AML-193 (cell line): ENCODE measurements at places on chromosomes 12 and 14.

- DNase-seq: no peak
Measured at GRCh38 chr12:100703868-100704267, 90.7 kb upstream of the ANO4 start.

DNA sequence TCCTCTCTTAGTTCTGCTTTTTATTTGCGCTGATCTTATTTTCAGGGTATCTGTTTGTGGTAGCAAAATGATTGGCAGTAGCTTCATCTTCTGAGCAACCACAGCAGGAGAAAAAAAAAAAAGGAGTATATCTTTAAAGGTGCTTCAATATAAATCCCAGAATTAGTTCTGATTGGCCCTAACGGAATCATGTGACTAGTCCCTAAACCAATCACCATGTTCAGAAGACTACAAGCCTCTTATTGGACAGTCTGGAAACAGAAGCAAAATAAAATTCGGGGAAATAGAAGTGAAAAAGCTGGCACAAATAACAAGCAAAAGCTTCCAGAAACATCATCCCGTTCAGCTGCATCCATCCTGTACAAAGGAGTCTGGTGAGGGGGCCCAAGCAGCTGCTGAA is 49.9 kb upstream of the PTPRO start:
- no peak for DNase-seq

GRCh38 chr14:59678352-59678751 is 101.7 kb upstream of the CCDC175 start:
- no peak for DNase-seq

DNA sequence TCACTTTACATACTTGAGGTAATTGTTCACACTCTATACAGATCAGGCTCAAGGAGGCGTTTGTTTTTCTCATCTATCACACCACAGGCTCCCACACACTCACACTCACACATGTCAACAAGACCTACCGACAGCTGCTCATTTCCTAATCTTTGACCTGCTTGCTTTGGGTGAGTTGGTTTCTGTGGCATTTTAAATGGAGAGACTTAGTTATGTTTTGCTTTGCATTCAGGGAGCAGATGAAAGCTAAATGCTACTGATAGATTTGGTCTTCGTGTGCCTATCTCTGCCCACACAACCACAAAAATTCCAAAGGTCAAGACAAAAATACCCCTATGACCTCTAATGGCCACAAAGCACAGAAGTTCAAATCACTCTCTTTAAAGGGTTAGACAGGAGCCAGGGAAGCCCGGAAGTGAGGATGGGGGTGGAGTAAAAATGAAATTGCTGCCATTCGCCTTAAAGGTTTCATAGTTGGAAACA is 203.5 kb upstream of the G2E3 start:
- no peak for DNase-seq

DNA sequence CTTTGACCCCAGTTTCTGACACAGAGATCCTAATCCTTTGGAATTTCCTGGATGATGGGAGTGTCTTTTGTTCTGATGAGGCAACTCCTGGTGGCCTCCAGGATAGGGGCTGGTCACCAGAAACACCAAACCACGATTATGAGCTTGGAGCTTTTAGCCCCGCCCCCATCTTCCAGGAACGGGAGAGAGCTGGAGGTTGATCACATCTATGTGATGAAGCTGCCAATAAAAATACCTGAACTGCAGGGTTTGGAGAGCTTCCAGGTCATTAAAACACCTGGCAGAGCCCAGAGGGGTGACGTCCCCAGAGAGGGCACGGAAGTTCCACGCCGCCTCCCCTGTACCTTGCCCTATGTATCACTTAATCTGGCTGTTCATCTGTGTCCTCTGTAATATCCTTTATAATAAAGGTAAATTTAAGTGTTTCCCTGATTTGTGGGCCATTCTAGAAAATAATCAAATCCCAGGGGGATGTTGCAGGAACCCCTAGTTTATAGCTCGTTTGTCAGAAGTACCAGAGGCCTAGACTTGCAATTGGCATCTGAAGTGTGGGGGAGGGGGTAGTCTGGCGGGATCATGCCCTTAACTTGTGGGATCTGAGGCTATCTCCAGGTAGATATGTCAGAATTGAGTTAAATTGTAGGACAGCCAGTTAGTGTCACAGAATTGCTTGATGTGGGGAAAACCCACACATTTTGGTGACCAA is 21.2 kb downstream of the APPL2 start:
- no peak for DNase-seq

DNA sequence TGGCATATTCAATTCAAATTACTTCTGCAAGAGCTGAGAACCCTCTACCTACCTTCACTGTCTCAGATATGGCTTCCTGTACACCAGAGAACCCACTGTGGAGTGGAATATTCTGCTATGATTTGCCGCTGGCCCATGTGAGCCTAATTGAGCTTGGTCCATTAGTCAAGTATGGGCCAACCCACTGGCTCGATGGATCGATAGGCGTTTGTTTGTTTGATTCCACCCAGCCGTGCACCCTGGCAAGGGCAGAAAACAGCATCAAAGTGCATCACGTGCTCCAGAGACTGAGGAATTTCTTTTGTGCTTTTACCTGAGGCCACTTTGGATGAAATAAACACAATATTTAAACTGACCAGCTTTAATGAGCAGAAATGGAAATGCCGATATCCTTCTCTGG is 426.3 kb downstream of the AACS start:
- no peak for DNase-seq

GRCh38 chr14:29799464-29800095 is 128.1 kb downstream of the PRKD1 start:
- no peak for DNase-seq

- no peak for DNase-seq
Measured at GRCh38 chr12:108955225-108955835, 65.5 kb downstream of the SVOP start.

DNA sequence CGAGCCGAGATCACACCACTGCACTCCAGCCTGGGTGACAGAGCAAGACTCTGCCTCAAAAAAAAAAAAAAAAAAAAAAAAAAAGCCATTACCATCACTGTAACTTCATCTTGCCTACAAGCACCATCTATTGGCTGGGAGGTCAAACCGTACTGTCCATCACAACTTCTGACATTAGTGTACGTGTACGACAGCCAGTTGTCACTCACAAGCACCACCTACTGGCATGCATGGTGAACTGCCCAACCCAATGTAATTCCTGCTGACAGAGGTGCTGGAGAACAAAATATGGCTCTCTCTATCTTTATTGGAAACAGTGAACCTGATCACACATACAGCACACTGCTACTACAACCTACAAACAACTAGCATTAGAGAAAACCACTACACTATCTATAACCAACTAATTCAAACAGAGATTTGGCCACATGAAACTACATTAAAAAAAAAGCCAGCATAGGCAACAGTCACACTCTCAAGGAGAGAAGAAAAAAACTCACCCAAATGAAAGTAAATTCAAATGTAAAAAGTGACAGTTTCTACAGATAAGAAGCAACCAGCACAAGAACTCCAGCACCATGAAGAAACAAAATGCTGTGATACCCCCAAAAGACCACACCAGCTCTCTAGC is 82.3 kb downstream of the PUS7L start:
- DNase-seq: peak; percentile 51

DNA sequence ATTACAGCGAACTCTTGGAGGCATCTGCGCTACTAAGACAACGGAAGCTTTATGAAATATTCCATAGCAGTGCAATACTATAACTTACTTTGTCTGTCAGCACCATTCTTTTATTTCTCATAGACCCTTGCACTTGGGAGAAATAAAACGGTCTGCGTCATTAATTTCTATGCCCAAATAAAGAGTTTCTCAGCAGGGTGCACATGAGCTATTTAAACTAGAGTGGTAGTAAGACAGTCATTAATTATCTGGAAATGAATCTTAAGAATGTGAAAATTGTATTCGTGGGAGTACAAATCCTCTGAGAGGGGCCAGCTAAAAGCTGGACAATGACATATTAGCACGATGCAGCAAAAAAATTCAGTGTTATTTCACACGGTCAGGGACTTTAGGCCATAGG is 903.4 kb upstream of the FOXG1 start:
- no peak for DNase-seq

DNA sequence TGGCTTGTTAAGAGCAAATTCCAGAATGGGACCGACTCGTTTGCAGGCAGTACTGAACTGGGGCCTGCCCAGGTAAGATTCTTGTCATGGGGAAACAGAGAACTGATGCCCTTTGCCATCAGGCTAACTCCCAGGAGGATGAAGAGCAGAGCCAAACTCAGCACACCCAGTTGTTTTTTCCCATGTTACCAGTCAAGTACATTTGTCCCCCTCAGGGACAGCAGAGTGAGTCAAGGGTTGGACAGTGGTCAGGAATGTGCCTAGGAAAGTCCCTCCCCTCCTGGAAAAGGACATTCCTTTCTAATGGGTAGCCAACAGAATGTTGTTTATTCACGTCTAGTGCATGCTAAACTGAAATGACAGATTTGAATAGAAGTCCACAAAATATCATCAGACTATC is 1.6 kb downstream of the ART4 start:
- no peak for DNase-seq

DNA sequence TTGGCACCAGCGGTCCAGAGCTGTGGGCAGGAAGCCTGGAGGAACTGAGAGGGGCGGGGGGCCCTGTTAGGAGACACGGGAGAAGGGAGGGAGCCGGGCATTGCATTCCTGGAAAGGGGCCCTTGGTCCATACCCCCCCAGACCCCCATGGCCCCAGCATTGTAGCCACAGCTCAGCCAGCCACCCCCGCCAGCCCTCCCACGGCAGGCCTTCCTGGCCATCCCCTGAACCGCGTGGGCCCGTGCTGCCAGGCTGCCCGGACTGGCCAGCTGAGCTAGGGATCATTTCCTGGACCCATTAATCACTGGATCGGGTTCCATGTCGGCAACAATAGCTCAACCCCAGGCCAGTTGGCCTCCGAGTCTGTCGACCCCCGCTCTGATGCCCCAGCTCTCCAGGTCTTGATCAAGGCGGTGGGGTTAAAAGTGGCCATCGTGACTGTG is 39.8 kb upstream of the DIO3 start:
- DNase-seq: no peak

DNA sequence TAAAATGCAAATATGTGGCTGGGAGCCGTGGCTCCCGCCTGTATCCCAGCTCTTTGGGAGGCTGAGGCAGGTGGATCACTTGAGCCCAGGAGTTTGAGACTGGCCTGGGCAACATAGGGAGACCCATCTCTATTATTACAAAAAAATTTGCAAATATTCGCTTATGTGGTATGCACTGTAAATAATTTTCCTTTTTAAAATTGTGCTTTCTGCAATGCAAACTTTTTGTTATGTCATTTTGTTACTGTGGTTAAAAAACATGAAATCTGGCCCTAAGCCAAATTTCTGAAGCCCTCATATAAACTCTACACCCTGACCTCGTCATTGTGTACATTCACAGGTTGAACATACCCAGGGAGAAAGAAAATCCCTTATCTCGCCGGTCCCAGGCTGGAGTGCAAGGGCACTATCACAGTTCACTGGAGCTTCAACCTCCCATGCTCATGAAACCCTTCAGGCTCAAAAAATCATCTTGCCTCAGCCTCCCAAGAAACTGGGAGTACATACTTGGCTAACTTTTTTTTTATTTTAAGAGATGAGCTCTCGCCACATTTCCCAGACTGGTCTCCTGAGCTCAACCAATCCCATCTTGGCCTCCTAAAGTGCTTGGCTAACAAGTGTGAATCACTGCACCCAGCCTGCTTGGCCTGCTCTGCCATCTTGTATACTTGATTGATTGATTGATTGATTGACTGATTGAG is 24.7 kb downstream of the TRAPPC6B start:
- DNase-seq: no peak

DNA sequence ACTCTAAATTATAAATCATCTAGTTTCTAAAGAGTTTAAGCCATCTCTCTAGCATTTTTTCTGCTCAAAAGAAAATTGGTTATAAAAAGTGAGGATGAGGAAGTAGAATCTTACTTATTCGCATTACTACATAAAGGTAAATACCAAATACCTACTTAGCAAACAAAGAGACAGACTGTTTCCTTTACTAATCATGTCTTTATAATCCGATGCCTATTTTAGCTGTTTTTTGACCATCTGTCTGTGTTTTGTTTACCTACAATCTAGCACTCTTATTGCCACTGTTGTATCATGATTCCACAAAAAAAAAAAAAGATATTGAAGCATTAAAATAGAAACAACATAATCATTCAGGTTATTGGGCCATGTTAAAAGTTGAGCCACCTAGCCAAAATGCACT is 396.2 kb downstream of the PAWR start:
- no peak for DNase-seq

GRCh38 chr14:38502239-38502638 is 246.3 kb upstream of the CLEC14A start:
- no peak for DNase-seq

DNA sequence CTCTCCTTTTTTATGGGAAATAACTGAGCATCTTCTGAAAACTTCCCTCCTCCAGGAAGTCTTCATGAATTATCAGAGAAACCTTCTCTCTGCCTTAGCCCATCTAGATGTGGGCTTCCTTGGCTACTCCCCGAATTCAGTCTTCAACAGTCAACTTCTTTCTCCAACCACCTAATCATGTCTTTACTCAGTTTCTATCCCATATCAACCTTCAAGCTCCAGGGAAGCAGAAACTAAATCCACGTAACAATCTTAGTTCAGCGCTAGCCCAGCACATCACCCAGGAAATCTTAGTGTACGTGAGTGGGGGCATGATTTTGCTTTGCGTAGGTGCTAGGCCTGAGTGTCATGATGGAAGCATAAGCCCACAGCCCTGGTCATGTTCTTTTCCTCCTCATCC is 12.7 kb upstream of the KRT77 start:
- DNase-seq: no peak

DNA sequence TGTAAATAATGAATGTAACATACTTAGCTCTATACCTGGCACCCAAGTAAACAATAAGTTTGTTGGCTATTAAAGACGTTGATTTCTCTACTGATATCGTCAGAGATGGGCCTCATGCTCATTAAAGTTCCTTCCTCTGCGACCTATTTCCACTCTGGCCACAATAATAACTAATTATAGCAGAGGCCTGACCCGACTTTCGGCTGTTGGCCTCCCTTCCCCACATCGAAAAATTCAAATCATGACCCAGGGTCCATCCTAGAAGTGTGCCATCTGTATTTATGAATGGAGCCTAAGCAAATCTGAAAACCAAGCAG is 321 bp upstream of the USP30 start:
- DNase-seq: no peak

GRCh38 chr12:56081393-56082347 is 1.7 kb downstream of the ERBB3 start:
- no peak for DNase-seq

DNA sequence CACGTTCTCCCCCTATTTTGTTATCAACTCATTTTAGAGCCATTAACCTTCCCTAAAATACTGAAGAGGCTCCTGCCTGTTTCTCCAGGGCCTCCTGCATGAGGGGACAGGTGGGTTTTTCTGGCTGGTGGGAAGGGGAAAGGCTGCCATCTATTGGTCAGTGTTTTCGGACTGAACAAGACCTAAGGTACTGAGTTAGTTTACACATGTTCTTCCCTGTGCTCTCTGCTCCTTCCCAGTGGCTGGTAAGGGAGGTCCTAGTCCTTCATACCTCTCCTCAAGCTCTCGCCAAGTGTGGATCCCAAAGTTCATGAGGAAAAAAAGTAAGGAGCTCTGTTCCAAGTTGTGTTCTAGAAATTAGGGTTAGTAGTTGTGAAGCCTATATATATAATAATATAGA is 357.5 kb downstream of the FSCB start:
- no peak for DNase-seq

- no peak for DNase-seq
Measured at GRCh38 chr14:42001431-42001830, 394.8 kb downstream of the LRFN5 start.

- no peak for DNase-seq
Measured at GRCh38 chr14:61380984-61381383, 59.6 kb downstream of the PRKCH start.
